Stimulated activated CD4-positive, alpha-beta T cell treated with anti-CD3 and anti-CD28 coated beads, Interleukin-12 subunit alpha, Interleukin-12 subunit beta, amount 100 ng/mL, for 48 hours (primary cell): ENCODE measurements at places on chromosomes 3 and 15.

- DNase-seq = peak; percentile 72
Observed at GRCh38 chr15:63891079-63891767, 57.5 kb upstream of the HERC1 start.

GRCh38 chr3:21942328-21942727, 191.3 kb upstream of the ZNF385D start:
- no peak for DNase-seq

DNA sequence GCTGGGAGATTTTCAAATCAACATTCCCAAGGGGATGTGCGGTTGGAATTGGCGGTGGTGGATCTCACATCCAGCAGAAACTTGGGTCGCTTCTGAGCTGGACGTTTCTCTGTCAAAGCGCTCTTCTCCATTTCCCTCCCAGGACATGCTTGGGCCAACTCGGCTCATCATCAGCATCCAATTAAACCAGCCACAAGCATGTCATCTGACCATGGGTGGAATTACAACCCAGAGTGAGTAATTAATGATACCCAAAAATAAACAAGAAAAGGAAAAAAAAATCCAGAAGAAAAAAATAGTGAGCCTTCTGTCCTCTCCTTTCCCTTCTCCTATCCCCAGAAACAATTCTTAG, 111.2 kb downstream of the XXYLT1 start:
- no peak for DNase-seq

GRCh38 chr3:39139442-39139841, 13.9 kb downstream of the CSRNP1 start:
- DNase-seq = no peak
